ENCODE measurements at places on chromosomes 16 and 17.

DNA sequence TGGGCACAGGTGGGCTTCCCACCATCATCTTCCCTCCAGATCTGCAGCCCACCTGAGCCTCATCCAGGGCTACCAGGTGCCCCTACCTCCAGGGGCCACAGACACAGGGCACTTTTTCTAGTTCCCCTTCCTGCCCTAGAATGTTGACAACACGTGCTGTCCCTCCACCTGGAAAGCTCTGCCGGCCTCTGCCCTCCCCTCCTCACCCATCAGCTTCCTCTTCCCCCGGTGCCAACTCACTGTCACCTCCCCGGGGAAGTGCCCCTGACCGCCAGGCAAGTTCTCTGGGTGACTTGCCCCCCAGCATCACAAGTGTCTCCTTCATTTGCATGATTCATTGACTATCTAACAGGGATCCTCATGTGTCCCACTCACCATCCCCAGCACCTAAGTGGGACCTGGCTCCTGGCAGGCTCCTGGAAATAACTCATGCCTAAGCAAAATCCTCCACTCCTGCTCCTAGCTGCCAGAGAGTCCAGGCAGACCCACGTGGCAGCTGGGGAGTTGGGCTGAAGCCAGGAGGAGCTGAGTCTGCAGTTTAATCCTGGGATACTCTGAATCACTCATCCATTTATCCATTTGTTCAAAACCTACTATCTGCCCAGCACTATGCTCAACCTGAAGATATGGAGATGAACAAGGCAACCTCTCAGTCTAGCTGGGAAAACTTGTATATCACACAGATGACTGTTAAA lies 304.4 kb downstream of the FOXL1 start:
- no peak overlapping the region for H3K27ac ChIP-seq
- no peaks in the 10 kb centered on the region for H3K4me1 ChIP-seq
- H3K4me3 ChIP-seq = no peak overlapping the region

DNA sequence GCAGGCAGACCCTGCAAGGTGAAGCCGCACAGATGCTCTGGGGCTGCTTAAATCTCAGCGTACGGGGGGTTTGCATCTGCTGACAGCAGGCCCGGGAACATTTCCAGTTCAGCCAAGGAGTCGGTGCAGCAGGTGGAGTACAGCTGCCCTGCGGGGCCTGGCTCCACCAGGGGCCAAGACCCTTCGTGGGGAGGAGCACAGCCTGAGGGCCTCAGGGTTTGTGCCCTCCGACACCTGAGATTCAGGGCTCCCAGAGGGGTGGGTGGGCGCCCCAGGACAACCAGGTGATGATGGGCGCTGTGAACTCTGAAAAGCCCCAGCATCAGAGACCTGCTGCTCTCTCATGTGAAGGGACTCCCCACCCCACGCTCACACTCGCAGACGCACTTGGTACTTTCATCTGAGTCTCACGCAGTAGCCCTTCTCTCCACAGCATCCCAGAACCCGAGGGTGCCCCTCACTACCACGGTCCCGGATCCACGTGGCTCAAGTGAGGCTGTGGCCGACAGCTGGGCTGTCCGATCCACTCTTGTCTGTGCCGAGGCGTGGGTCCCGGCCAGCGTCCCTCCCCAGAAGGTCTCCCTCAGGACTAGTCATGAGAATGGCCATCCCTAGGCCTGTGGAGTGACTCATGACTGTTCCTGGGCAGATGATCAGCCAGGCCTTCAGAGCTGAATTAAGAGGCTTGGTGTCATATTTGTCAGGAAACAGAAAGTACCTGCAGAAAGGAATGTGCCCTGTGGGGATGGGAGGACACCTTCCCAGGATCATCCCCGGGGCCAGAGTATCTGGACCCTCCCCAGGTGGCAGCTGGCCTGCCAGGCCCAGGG lies 29.6 kb downstream of the ACSF3 start:
- peaks cover 27% of the 10 kb centered on the region for H3K36me3 ChIP-seq
- no peak for DNase-seq
- H3K27ac ChIP-seq = no peak overlapping the region
- H3K4me1 ChIP-seq = peaks cover 5% of the 10 kb centered on the region
- no peak overlapping the region for H3K4me3 ChIP-seq

DNA sequence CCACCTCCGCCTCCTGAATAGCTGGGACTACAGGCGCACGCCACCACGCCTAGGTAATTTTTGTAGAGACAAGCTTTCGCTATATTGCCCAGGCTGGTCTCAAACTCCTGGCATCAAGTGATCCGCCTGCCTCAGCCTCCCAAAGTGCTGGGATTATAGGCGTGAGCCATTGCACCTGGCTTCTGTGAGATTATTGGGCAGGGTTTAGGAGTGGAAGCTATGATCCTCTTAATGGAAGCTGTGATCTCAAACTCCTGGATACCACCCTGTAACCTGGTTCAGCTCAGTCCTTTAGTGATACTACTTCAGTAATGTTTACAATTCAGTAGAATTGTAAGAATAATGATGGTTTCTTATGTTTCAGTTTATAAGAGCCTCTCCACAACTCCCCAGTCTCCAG lies 14.1 kb downstream of the NFE2L1 start:
- peaks cover 52% of the 10 kb centered on the region for H3K36me3 ChIP-seq
- DNase-seq = no peak
- no peak overlapping the region for H3K4me3 ChIP-seq

DNA sequence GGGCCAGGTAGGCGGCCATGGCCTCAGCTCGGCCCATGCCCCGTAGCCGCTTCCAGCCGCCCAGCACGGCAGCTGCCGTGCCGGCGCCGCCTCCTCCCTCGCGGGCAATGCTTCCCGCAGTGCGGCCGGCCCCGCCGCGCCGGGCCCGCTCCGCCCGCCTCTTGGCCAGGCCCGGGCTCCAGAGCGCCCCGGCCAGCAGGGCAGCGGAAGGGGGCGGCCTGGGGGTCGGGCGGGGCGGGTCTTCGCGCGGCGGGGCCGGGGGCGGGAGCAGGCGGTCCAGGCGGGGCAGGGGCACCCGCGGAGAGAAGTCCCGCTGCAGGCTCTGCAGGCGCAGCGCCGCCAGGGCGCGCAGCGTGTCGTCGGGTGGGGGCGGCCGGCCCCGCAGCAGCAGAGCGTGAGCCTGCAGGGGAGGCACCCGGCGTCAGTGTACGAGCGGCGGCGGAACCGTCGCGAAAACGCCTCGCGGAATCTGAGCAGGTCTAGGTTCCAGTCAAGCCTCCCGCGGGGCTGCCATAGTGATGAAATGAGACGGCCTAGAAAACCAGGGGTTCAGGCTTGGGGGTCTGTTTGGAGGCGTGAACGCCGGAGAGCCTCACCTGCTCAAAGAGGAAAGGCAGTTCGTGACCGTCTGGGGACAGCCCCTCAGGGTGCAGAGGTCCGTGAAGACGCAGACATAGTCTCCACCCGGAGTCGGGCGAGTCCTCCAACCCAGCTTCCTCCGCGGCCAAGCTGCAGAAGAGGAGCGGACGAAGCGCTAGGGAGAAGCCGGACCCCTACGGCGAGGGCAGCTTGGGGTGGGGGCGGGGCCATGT lies 6.6 kb downstream of the PLEKHH3 start:
- H3K36me3 ChIP-seq = peaks cover 1% of the 10 kb centered on the region
- H3K4me1 ChIP-seq = peaks cover 23% of the 10 kb centered on the region
- H3K27ac ChIP-seq = no peak overlapping the region
- peaks cover 51% of the 10 kb centered on the region for H3K27me3 ChIP-seq

- no peak overlapping the region for H3K27ac ChIP-seq
- H3K4me1 ChIP-seq = no peaks in the 10 kb centered on the region
- no peaks in the 10 kb centered on the region for H3K36me3 ChIP-seq
- DNase-seq = no peak
- H3K4me3 ChIP-seq = no peak overlapping the region
These were observed 82.5 kb downstream of the ZDHHC7 start for GRCh38 chr16:84928679-84929420.

Measured in activated CD8-positive, alpha-beta memory T cell treated with anti-CD3 and anti-CD28 coated beads, Interleukin-2, amount 10 ng/mL, durations not matched to agents 7 days and 5 days (primary cell).